ENCODE measurements at places on chromosomes 6 and 20. TPM values are rescaled to one million over a fixed set of nuclear protein-coding genes. Genes with fewer than 3 reads are reported as not detected.

Gene BMP7
- total RNA-seq = not detected

Gene CALHM4
- total RNA-seq = 0.19 TPM

Gene GRM4
- total RNA-seq = under 0.01 TPM

Gene TTLL9
- total RNA-seq = not detected

Gene GINS1
- 29.3 TPM for total RNA-seq

Gene PAK5
- total RNA-seq = not detected

Gene TREM2
- not detected for total RNA-seq

Gene NHLRC1
- 2.1 TPM for total RNA-seq

Gene SLC22A23
- total RNA-seq = 21.1 TPM

Gene CCN2
- 323 TPM for total RNA-seq

Gene SPATA25
- total RNA-seq = 0.28 TPM

Gene SLC32A1
- under 0.01 TPM for total RNA-seq

Gene PTK6
- total RNA-seq = not detected

Gene CLDN20
- not detected for total RNA-seq

Gene NOX3
- total RNA-seq = not detected

Gene DNAH8
- under 0.01 TPM for total RNA-seq

Gene PBOV1
- not detected for total RNA-seq

Gene PRR18
- total RNA-seq = not detected

Gene CYP39A1
- total RNA-seq = under 0.01 TPM

Gene TMC2
- not detected for total RNA-seq

Gene MYB
- total RNA-seq = 0.28 TPM

Gene GSTA4
- total RNA-seq = 46.5 TPM

Gene JPH2
- 0.96 TPM for total RNA-seq

Gene NHSL1
- total RNA-seq = 9.2 TPM

Gene NINL
- 10.1 TPM for total RNA-seq

Gene CFAP61
- 0.19 TPM for total RNA-seq

Gene GPX5
- not detected for total RNA-seq

Gene CPNE5
- total RNA-seq = not detected

Gene WFDC2
- not detected for total RNA-seq

Gene NKX2-2
- total RNA-seq = not detected

Gene TPD52L1
- 7.5 TPM for total RNA-seq

Gene NT5E
- total RNA-seq = 306 TPM

Gene HCRTR2
- not detected for total RNA-seq

Gene MKKS
- 5.9 TPM for total RNA-seq

Gene TMEM74B
- total RNA-seq = not detected
